Stimulated activated CD4-positive, alpha-beta T cell treated with anti-CD3 and anti-CD28 coated beads, Interleukin-12 subunit alpha, Interleukin-12 subunit beta, amount 100 ng/mL, for 4 hours (primary cell): ENCODE measurements at places on chromosomes 1 and 21.

DNA sequence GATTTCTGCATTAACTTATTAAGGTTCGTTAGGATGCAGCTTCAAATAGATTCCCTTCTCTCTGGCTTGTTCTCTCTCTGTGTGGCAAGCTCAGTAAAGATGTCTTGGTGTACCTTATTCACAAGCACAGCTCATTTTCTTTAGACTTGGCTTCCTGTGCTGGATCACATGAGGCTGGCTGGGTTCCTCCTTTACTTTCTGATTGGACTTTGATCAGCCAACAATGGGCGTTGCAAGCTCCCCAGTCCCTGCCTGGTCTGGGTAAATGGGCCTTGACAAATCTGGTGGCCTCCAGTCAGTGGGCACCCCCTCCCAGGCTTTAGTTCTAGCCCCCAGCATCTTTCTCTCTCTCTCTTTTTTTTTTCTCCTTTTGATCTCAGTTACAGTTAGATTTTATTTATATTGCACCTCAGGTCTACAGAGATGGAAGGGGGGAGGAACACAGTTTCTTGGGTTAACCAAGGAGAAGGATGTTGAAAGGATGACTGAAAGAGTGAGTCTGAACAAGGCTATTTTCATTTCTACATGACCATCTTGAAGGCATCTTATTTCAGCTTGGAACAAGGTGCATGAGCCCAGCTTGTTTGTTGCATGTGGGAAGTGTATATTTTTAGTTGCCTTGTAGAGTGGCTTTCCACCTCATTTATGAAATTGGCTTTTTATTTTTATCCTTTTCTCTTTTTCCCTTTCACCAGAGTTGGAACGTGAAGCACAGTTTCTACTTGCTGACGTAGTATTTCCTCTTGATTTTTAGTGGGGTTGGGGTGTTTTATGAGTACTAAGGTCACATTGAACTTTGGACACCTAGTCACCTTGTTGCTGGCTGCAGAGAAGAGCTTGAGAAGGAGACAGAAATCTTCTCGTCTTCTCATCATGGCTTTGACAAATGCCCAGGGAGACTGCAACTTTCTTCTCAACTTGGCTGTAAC, 77.1 kb downstream of the PBX1 start:
- no peak for DNase-seq

GRCh38 chr1:11339346-11340232, 66.6 kb downstream of the UBIAD1 start:
- no peak for DNase-seq

GRCh38 chr1:40312238-40313205, 4.6 kb downstream of the COL9A2 start:
- no peak for DNase-seq

GRCh38 chr1:183982172-183982963, 55.2 kb downstream of the COLGALT2 start:
- DNase-seq, result no peak

DNA sequence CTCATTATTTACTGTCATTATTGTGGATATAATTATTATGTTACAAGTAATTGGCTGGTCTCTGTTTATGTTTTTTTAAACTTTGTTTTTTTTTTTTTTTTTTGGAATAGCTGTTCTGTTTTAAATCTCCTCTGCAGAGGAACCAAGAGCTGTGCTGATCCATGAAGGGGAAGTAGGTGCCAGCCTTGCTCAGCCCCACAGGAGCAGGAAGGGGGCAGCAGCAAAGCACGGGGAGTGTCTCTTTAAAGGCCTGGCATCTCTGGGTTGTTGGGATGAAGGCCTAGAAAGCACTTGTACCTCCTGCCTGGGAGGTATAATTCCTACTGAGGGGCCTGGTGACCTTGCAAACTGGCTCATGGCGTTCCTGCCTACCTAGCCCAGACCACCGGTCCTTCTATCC, 2.5 kb upstream of the GRHL3 start:
- no peak for DNase-seq

DNA sequence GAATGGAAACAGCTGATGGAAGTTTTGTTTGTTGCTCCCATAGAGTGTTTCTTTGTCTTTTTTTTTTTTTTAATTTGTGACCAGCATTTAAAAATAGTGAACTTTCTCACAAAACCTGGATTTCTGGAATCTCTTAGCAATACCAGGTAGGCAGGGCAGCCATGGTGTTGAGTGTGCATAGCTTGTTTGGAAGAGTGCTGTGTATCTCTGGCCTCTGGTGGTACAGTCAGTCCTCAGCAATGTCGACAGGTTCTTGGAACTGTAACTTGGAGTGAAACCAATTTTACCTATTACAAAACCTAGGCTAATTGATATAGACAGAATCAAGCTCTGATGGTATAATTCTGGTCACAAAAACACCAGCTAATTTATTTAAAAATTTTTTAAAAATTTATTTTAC, 6.7 kb downstream of the AADACL3 start:
- no peak for DNase-seq
